ENCODE measurements at places on chromosomes 1 and 21. TPM values are rescaled to one million over a fixed set of nuclear protein-coding genes. Genes with fewer than 3 reads are reported as not detected.
A peak's percentile ranks its signal among the peaks of the same experiment; 100 is the strongest.

- no peak overlapping the region for H3K4me3 ChIP-seq
- no peaks in the 10 kb centered on the region for H3K27me3 ChIP-seq
- no peaks in the 10 kb centered on the region for H3K36me3 ChIP-seq
- H3K27ac ChIP-seq, result no peak overlapping the region
- no peak for DNase-seq
These were observed 90.4 kb downstream of the ROR1 start for GRCh38 chr1:63864224-63864641.

DNA sequence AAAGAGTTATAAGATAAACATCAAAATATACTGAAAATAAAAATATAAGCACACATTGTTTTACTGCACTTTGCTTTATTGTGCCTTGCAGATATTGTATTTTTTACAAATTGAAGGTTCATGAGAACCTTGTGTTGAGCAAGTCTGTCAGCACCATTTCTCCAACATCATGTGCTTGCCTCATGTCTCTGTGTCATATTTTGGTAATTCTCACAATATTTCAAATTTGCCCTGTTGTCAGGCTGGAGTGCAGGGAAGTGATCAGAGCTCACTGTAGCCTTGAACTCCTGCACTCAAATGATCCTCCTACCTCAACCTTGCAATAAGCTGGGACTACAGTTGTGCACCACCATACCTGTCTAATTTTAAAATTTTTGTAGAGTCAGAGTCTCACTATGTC, 21.3 kb upstream of the CNIH3 start:
- no peak overlapping the region for H3K27ac ChIP-seq
- H3K4me3 ChIP-seq, result no peak overlapping the region
- H3K4me1 ChIP-seq, result no peaks in the 10 kb centered on the region
- H3K27me3 ChIP-seq, result no peaks in the 10 kb centered on the region
- H3K36me3 ChIP-seq, result no peaks in the 10 kb centered on the region
- no peak for DNase-seq

DNA sequence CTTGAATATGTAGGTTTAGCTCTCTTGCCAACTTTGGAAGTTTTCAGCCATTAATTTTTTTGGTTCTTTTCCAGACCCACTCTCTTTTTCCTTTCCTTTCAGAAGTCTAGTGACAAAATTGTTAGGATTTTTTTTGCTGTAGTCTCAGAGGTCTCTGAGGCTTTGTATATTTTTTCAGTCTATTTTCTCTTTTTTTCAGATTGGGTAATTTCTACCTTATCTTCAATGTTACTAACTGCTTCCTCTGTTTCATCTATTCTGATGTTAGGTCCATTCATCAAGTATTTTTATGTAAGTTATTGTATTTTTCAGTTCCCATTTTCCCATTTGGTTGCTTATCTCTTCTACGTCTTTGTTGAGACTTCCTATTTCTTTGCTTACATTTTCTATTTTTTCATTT, 15.7 kb downstream of the RGS2 start:
- DNase-seq, result no peak
- H3K27ac ChIP-seq, result no peak overlapping the region
- no peaks in the 10 kb centered on the region for H3K36me3 ChIP-seq

GRCh38 chr1:33361532-33362235, 40.8 kb upstream of the A3GALT2 start:
- DNase-seq, result no peak
- H3K27ac ChIP-seq, result no peak overlapping the region
- peaks cover 7% of the 10 kb centered on the region for H3K4me1 ChIP-seq
- no peaks in the 10 kb centered on the region for H3K27me3 ChIP-seq

DNA sequence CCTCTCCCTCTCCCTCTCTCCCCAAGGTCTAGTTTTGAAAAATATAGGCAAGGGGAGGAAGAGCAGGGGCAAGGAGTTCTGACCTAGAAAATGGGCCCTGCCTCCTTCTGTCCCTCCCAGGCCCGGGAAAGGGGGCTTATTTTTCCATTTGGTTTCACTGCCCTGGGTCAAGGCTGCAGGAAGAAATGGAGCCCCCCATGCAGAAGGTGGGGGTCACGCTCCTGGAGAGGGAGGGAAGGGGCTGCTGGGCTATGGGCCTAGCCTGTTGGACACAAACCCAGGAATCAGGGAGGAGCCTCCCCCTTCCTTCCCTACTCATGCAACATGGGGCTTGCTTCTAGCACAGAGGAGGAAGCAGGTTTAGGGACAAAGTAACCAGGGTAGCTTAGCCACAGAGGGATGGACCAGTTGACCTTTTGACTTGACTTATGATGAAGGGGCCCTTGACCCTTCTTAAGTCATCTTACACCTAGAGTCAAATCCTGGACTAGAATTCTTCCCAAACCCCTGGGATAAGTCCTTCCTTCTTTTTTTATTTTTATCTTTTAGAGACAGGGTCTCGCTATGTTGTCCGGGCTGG, 70.4 kb upstream of the SSBP3 start:
- no peaks in the 10 kb centered on the region for H3K27me3 ChIP-seq
- peak; percentile 19 for DNase-seq
- no peak overlapping the region for H3K27ac ChIP-seq
- no peak overlapping the region for H3K4me3 ChIP-seq
- H3K36me3 ChIP-seq, result no peaks in the 10 kb centered on the region
- H3K4me1 ChIP-seq, result no peaks in the 10 kb centered on the region

DNA sequence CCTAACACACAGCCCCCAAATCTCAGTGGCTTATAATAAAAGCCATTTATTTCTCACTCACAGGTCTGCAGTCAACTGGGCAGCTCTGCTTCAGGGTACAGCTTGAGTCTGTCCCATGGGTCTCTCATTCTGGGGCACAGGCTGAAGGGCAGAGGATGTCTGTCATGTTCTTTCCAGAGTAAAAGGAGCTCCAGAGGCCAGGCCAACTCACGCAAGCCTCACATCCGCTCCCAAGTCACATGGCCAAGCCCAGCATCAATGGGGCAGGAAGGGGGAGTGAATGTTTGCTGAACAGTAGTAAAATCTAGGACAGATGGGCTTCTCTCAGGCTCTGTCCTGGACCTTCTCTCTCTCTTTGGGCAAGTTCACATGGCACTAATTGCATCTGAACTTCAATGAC, 7.1 kb upstream of the SSBP3 start:
- H3K27ac ChIP-seq, result no peak overlapping the region
- no peak for DNase-seq
- no peak overlapping the region for H3K4me3 ChIP-seq
- H3K36me3 ChIP-seq, result no peaks in the 10 kb centered on the region
- H3K4me1 ChIP-seq, result no peaks in the 10 kb centered on the region
- H3K27me3 ChIP-seq, result no peaks in the 10 kb centered on the region

GRCh38 chr1:69671363-69672010, 103.8 kb downstream of the LRRC7 start:
- DNase-seq, result no peak
- no peaks in the 10 kb centered on the region for H3K36me3 ChIP-seq
- H3K4me3 ChIP-seq, result no peak overlapping the region
- H3K27me3 ChIP-seq, result no peaks in the 10 kb centered on the region
- no peaks in the 10 kb centered on the region for H3K4me1 ChIP-seq
- no peak overlapping the region for H3K27ac ChIP-seq

RPAP2 gene
- 19.2 TPM for total RNA-seq
